CMK (cell line): ENCODE measurements at places on chromosomes 4 and X.

- no peak for DNase-seq
These were observed 28.1 kb upstream of the SPON2 start for GRCh38 chr4:1200425-1201035.

DNA sequence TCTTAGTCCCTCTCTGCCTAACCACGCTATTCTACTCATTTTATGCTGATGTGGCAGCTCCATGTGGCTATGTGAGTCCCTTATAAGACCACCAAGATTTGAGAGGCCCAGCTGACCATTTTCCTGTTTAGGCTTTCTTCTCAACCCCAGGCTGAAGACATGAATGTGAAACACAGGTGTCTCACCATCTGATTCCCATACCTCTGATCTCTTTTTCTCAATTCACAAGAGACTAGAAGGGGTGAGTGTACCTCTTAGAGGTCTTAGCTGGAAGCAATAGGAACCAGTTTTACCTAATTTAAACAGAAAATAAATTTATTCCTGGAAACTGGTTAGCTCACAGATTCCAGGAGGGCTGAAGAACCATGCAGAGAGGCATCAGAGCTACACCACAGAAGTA, 276.5 kb upstream of the FMR1 start:
- no peak for DNase-seq

- no peak for DNase-seq
These were observed 126.9 kb upstream of the GPRIN3 start for GRCh38 chr4:89434364-89434988.

DNA sequence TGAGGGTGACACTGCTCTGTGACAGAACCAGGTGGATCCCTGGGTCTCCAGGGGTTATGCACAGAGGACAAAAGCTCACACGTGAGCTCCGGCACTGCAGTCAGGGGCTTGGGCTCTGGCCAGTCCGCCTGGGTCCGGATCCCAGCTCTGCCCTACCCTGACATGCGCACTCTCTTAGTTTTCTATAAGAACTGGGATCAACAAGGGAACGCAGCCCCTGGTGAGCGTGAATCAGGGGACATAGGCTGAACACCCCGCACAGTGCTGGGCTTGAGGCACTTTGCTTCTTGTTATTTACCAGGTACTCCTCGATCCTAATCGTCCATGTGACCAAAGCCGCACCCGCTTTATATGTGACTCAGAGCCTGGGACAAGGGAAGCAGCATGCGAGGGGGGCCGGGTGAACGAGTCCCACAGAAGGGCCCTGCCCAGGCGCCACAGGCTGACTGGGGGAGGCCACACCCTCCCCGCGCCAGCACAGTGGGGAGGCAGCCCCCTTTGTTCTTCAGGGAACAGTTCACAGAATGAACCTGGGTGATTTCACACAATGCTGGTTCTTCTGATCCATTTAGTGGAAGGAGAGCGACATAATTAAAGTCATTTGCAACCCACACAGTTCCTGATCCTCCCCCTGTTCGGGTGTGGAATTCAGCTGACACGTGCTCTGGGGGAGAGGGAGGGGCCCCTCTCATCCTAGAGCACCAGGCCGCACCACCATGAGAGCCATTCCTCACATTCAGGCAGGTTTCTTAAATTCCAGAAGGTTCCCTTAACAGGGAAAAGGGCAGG, 55.5 kb downstream of the WFS1 start:
- no peak for DNase-seq

DNA sequence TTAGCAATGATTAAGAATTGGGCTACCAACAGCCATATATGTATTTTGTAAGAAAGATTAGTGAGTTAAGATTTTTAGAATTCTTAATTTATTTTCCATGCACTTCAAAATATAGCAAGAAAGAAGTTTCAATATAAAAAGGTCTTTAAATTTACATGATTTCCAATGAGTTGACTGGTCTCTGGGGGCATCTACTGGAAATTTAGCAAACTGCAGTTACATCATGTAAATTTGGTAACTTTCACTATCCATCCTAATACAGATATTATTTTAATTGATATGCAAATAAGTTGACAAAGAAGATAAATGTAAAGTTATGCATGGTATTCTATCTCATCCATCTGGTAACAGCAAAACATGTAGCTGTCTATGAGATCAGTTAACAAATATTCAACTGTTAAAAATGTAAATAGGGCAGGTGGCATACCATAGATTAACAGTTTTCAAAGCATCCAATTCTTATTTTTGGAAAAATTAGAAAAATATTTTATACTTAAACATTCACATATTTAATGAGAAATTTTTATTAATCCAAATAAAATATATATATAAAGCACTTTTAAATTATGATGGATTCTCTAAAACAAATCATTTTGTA, 29.1 kb downstream of the TTC29 start:
- no peak for DNase-seq

GRCh38 chrX:8319359-8319758, 145.3 kb upstream of the VCX3B start:
- no peak for DNase-seq

GRCh38 chr4:4574052-4574451, 32.2 kb upstream of the STX18 start:
- DNase-seq, result no peak

GRCh38 chr4:134531013-134531412, 329.4 kb upstream of the PABPC4L start:
- DNase-seq, result no peak

- no peak for DNase-seq
These were observed 784 bp downstream of the MAP7D3 start for GRCh38 chrX:136250191-136251040.

DNA sequence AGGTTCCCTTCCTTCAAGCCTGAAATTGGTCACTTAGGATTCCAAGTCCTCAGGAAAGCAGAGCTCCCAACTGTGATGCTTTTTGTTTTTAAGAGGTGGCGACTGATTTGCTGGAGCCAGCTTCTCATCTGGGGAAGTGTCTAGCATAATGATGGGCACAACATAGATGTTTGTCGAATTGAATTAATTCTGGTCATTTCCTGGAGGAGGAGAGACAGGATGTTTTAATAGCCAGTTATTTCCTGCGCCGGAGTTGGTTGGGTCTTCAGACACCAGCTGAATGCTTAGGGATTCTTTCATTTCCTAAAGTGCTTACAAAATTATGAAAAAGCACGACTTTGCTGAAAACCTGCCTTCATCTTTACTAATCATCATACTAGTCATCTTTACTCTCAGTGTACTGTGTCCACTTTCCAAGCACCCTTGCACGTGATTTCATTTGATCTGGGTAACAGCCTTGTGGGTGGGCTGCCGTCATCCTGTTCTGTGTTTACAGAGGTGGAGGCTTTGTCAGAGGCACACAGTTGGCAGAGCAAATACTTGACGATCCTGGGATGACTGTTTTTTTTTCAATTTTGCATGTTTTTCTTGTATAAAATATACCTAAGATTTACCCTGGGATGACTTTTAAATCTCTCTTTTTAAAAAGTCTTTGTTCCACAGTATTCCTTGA, 49.5 kb downstream of the RGS12 start:
- DNase-seq, result no peak

DNA sequence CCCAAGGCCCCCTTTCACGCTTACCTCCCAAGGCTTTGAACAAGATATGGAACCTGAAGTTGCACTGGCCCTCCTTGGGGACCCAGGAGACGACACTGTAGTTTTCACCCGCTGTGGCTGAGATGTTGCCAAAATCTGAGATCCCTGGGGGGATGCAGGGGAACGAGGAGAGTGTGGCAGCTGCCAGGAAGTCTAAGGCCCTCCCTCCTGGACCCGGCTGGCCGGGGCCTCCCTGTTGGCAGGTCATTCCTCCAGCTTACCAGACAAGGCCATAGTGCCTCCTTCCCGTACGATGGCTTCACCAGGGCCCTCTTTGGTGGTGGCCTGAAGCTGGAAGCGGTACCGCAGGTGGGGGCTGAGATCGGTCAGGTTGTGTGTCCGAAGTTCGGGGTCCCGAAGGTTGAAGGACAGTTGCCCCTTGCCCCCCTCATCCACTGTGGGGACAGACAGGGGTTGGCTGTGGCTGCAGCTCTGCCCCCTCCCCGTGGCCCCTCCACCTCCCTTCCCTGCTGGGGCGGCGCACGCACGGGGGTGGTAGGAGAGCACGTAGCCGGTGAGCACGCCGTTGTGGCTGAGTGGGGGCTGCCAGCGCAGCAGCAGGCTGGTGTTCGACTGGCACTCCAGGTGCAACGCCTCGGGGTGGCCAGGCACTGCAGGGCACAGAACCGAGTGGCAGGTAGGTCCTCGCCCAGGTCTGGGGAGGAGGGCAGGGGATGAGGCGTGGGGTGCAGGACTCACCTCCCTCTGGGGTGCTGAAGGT, 21.2 kb downstream of the L1CAM start:
- DNase-seq, result no peak

DNA sequence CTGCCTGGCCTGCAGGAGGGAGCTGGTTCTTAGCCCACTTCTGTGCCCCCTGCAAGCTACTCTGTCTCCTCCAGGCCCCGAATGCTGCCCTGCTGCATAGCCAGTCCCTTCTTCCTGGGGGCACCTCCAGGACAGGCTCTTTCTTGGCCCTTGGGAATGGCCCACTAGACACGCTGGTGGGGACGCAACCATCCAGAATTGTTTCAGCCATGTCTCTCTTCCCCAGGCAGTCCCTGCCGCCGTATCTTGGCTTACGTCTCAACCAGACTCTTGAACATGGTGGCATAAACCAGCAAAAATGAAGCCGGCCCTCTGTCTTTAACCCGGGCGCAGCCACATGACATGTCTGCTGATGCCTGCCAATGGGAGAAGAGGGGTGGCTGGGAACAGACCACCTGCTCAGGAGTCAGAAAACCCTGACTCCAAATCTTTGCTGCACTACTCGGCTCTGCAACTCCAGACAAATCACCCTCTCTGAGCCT, 9.0 kb downstream of the LRPAP1 start:
- DNase-seq, result no peak

GRCh38 chr4:119149110-119149509, 13.5 kb downstream of the MYOZ2 start:
- no peak for DNase-seq

DNA sequence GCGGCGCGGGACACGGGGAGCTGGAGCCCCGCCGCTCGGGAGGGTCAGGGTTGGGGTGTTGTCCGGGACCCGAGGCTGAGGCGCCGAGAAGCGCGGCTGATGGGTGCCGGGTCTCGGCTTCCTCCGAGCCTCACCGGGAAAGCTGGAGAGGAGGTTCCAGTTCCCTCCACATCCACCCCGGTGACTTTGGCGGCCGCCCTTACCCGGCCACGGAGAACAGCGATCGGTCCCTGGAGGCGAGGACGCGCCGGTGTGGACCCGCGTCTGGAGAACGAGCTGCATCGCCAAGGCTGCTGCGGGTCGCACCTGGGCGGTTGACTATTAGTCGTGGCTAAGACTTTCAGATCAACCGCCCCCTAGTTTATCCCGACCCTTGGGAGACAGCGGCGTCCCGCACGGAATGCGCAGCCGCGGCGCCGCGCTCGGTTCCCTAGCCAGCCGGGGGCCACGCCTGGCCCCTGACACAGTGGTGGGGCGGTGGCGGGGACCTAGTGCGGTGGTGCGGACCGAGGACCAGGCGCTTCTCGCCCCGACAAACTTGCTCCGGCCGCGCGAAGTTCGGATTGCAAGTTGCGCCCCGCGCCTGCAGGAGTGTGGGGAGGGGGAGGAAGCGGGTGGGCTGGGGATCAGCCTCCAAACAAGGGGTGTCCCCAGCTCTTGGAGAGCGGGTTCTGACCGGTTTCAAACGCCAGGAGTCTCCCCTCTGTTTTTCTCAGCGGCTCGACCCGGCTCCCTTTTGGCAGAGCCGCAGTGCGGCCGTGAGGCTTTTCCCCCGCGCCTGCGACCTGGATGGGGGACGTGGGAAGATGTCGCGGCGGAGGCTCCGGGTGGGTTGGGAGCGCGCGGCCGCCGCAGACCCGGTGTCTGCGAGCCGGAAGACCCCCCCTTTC, 568 bp downstream of the FHDC1 start:
- no peak for DNase-seq

- DNase-seq, result no peak
These were observed 79.6 kb upstream of the WDR1 start for GRCh38 chr4:10196191-10196590.

- peak; percentile 11 for DNase-seq
These were observed 77.1 kb downstream of the TBCK start for GRCh38 chr4:106238820-106239420.

DNA sequence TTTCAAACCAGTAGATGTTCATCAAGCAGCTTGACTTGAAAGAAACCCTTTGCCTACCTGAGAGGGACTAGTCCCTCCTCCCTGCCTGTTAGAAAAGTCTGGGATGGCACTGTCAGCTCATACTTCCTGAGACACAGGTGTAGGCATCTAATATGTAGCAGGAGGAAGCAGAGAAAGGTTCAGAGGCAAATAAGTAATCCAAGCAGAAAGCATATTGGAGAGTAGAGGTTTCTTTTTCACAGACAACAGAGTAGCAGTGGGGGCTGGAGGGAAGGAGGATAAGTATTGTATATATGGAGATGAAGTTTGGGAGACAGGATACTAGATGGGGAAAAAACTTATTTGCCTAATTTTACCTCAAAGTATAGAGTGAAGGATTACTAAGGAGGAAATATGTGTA, 81.5 kb downstream of the FNIP2 start:
- DNase-seq, result no peak

DNA sequence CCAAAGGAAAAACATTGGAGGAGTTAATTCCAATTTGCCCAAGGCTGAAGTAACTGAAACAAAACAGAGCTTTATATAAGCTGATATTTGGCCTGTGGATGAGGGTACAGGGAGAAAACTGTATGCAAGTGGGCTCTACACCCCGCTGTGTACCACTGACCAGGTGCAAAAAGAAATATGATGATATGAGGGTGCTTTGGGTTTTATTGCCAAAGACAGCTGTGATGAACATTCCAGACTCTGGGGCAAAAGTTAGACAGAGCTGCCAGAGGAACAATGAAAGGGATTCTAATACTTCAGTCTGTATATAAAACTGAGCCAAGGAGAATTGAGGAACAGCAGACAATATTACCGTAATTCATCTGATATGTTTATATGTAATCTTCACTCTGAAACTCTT, 117.4 kb downstream of the MID1 start:
- DNase-seq, result no peak

DNA sequence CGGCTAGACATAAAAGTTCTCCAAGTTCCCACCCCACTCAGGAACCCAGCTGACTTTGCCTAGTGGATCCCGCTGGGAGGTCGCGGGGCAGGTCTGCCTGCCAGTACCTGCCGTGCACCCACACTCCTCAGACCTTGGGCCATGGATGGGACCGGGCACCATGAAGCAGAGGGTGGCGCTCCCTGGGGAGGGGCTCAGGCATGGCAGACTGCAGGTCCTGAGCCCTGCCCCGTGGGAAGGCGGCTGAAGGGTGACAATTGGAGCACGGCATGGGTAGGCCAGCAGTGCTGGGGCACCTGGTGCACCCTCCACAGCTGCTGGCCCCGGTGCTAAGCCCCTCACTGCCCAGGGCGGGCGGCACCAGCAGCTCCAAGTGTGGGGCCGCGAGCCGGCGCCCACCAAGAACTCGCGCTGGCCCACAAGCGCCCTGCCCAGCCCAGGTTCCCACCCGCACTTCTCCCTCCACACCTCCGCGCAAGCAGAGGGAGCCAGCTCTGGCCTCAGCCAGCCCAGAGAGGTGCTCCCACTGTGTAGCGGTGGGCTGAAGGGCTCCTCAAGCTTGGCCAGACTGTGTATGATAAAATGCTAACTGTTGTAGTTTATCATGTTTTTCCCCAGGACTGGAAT, 63.1 kb downstream of the UGT2A2 start:
- DNase-seq, result no peak
